Left forelimb (tissue), 1 donor: ENCODE measurements at places on chromosomes 2 and 18.

DNA sequence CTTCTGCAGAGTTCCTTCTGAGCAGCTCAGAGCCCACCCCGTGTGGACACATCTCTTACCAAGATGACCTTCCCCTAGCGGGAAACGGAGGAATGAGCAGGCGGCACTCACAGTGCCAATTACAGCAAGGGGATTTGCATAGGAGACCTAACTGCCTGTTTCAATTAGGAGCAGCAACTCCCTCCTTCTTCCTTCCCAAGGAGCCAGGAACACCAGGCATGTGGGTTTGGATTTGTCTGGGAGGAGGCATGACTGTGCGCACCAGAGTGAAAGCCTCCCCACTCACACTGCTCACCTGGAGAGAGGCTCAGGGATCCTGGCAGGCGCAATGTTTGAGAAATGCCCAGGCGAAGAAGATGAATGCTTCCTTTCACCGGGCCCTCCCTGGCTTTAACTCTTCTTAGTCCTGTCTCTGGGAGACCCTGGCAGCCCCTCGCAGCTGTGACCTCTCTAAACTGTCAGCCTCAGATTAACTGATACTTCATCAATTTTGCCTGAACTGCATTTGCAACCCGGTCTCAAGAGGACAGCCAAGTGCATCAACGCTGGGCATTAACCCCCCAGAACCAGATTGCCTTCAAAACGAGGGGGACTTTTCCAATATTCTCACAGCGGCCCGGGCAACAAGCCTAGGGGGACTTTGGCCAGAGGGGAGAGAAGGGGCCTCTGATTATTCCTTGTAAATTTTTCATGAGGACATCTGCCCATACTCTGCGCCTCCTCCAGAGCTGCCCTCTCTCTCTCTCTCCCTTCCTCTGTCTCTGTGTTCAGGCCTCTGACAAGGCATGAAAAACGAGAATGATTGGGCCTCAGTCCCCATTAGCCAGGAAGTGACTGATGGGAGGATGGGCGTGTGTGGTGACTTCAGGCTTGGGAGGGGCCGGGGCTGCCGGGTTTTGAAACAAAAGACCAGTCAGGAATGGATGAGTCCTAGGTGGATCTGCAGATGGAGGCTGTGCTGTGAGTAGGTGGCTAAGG is 93.8 kb downstream of the CMPK2 start:
- no peak for DNase-seq

GRCh38 chr2:11761259-11761658 is 14.8 kb downstream of the LPIN1 start:
- no peak for DNase-seq

DNA sequence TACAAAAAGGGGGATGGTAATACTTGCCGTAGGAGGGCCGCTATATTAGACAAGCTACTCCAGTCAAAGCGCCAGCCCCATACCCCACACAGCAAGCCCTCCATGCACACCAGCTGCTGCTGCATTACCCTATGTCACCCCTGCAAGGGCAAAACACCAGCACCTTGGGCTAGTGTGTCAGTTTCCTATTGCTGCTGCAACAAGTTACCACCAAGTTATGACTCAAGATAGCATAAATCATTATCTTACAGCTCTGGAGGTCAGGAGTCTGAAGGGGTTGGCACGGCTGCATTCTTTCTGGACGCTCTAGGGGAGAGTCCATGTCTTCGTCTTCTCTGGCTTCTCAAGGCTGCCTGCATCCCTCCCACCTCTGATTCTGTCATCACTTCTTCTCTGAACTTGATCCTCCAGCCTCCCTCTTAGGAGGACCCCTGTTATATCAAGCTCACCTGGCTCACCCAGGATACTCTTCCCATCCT is 88.6 kb upstream of the ACAA2 start:
- no peak for DNase-seq

- no peak for DNase-seq
These were observed 235.5 kb downstream of the CMPK2 start for GRCh38 chr2:6630209-6630608.

DNA sequence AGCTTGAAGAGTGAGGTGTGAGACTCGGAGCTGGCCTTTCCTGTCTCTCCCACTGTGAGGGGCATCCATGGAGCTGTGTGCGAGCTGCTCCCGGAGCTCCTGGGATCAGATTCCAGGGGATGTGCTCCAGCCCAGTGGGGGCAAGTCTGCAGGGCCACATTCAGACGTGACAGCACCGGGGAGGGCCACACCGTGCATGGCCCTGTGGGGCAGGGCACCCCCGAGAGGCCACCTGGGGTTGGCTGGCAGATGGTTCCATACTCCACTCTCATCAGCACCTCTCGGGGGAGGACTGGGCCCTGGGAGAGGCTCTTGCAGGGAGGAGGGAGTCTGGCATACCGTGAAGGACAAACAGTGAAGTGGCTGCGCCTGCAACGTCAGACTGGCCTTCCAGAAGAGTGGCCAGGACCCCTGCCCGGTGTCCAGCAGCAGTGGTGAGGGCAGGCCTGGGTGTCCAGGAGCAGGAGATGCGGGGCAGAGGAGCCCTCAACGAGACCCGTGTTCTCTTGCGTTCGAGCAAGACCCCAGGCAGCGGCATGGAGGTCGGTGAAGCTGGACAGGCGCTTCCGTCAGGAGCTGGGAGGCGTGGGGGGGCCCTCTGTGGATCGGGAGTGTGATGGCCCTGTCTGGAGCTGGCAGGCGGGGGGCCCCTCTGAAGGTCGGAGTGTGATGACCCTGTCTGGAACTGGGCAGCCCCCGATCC is 84.3 kb downstream of the ASB1 start:
- no peak for DNase-seq

- DNase-seq: no peak
These were observed 25.3 kb upstream of the STEAP3 start for GRCh38 chr2:119198240-119198840.

- no peak for DNase-seq
These were observed 515 bp upstream of the PLEKHB2 start for GRCh38 chr2:131104487-131105155.

- DNase-seq: no peak
These were observed 10.0 kb downstream of the FAP start for GRCh38 chr2:162233197-162233596.

DNA sequence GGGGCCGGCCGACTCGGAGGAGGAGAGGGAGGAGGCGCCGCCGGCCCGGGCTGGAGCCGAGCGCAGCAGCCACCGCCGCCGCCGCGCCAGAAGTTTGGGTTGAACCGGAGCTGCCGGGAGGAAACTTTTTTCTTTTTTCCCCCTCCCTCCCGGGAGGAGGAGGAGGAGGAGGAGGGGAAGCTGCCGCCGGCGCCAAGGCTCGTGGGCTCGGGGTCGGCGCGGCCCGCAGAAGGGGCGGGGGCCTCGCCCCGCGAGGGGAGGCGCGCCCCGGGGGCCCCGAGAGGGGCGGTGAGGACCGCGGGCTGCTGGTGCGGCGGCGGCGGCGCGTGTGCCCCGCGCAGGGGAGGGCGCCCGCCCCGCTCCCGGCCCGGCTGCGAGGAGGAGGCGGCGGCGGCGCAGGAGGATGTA is 316 bp downstream of the CRIM1 start:
- no peak for DNase-seq

DNA sequence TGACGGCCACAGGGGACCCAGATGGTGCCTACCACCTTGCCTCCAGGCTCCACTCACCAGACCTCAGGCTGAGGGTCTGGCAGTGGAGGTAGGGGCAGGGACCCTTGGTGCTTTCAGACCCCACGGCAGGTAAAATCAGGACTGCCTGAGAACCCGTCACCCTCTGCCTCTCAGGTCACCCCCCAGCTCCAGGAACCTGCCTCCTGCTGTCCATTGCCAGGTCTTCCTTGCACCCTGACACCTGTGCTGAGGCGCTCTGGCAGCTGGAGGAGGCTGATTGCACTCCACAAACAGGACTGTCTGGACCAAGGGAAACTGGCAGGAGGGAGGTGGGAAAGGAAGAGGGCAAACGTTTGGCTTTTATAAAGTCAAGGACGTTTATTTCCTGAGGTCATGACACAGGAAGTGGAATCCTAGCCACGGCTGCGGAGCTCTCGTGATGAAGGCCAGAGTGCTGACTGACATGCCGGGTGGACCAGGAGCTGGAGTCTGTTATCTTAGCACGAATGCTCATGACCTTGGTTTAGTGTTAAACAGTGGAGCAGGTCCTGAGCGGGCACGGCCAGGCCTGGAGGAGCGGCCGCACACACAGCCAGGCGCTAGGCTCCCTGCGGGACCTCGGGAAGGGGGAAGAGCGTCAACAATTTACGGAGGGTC is 40.5 kb downstream of the ANO7 start:
- DNase-seq: no peak

DNA sequence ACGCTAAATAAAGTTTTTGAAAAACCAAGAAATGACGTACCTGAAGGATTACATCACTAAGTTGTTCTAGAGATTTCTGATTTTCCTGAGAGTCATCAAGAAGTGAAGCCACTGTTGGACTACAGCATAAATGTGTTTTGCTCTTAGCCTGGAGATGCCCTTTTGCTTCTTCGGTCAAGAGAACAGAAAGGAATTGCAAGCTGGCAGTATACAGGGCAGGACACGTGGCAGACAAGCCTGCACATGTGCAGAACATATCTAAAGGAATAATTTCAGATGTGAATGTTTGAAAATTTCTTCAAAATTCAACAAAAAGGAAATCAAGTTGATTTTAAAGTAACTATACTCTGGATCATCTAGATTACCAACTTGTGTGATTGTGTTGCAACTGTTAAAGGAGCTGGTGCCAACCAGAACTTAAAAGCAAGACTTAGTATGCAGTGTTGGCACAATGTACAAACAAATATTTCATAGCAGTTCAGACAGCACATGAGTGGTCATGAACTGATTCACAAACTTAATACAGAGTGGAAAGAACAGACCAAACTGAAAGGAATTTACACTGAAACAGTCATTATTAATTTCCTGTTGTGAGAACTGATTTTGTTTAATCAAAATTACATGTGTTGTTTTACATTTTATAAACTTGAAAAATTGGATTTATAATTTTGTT is 100.4 kb upstream of the CD226 start:
- DNase-seq: no peak

GRCh38 chr2:157413326-157414035 is 30.4 kb downstream of the CYTIP start:
- DNase-seq: no peak

DNA sequence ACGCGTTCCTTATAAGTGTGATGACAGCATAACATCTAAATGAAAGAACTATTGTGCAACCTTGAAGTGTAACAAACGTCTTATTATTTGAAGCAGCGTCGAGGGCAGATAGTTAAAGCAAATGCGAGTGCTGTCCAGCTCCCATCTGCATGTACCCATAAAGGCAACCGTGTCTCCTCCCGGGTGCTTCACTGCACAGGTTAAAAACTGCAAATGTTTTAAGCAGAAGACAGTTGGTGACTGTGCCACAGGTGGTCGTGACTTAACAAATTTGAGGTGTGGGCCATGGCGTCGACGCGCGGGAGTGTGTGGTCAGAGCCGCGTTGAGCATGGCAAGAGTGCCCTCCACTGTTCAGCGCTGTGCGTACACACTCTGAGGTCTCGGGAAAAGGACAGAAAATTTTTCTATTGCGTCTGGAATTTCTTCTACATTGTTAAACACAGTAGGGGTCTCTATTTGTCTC is 6.4 kb downstream of the SALL3 start:
- DNase-seq: no peak

GRCh38 chr2:150165442-150165841 is 322.0 kb downstream of the RND3 start:
- no peak for DNase-seq

DNA sequence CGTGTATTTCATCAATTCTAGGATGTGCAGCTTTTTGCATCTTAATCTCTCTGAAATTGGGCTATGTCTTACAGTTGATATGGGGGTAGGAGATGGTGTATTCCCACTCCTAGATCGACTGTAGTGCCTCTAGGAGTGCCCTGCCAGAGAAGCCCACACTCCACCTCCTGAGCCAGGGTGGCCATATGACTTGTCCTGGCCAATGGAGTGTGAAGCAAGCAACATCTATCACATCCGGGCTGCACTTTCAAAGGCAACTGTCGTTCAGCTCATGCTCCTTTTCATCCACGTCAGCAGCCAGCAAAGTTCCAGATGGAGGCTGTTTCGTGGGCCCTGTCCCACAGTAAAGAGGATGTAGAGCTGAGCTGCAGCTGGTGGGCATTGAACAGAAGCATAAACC is 149.4 kb upstream of the SLC1A4 start:
- no peak for DNase-seq

DNA sequence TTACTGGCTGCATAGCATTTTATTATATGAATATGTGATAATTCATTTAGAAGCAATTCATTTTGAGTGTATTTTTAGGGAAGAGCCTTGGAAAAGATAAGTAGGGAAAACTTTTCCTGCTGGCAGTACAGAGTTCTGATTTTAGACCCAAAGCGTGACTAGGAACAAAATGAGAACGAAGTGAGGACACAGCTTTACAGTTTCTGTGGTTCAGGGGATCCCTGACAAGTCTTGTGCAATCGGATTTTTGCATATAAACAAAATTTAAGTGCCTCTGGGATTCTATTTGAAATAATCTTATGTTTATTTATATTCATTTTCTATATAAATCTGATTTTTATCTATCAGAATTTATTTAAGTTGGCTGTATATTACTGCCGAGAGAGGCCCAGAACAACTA is 389.1 kb downstream of the LRRTM1 start:
- no peak for DNase-seq

DNA sequence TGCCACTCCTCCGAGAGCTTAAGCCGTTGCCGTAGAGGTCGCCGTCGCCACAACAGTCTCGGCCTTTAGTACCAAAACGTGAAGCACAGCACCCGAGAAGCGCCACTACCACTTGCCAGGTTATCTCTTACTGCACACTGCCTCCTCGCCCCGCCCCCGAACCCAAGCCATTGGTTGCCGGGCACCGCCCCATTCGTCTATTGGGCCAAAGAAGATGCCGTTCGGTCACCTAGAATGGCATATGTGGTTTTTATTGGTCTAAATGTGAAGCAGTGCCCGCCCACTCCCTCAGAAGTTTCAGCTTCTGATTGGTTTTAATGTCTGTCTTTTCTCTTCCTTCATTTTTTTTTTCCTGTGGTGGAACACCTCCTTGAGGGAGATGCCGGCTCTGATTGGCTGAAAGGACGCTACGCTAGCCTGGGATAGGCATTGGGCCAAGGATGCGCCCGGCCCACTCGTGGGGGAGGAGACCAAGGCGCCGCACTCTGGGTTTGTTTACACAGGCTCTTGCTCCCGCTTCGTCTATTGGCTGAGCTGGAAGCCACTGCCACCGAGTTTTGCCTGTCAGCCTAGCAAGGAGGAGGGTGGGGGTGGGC is at the start of gene PAIP2B:
Gene PAIP2B, minus strand, starts transcription at position 139 of the 596 bp plus-strand sequence. CDS start 24,514 bp downstream, outside the sequence.
- DNase-seq: peak; percentile 97

DNA sequence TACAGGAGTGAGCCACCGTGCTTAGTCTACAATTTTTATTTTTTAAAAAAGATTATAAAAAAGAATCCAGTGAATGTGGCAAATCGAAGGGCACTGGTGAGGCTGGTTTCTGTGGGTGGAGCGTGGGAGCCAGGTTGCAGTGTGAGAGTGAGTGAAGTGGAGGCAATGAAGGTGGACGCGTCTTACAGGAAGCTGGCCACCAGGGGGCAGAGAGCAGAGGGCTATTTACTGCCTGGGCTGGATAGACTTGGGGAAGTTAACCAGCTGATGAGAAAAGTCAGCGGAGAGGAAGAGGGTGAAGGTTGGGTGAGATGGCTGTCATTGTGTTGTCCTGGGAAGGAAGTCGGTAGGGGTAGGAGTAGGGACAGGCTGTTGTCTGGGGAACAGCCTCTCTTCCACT is 6.8 kb downstream of the SCTR start:
- no peak for DNase-seq

- peak; percentile 52 for DNase-seq
These were observed 32.9 kb downstream of the SMAD7 start for GRCh38 chr18:48917579-48918517.
